Thyroid gland (tissue), 4 donors: ENCODE measurements at places on chromosomes 2 and 18. TPM values are rescaled to one million over a fixed set of nuclear protein-coding genes. Genes with fewer than 3 reads are reported as not detected.

The CIB4 gene
- total RNA-seq = not detected

The MAPRE2 gene
- total RNA-seq = 22.6 TPM

DNA sequence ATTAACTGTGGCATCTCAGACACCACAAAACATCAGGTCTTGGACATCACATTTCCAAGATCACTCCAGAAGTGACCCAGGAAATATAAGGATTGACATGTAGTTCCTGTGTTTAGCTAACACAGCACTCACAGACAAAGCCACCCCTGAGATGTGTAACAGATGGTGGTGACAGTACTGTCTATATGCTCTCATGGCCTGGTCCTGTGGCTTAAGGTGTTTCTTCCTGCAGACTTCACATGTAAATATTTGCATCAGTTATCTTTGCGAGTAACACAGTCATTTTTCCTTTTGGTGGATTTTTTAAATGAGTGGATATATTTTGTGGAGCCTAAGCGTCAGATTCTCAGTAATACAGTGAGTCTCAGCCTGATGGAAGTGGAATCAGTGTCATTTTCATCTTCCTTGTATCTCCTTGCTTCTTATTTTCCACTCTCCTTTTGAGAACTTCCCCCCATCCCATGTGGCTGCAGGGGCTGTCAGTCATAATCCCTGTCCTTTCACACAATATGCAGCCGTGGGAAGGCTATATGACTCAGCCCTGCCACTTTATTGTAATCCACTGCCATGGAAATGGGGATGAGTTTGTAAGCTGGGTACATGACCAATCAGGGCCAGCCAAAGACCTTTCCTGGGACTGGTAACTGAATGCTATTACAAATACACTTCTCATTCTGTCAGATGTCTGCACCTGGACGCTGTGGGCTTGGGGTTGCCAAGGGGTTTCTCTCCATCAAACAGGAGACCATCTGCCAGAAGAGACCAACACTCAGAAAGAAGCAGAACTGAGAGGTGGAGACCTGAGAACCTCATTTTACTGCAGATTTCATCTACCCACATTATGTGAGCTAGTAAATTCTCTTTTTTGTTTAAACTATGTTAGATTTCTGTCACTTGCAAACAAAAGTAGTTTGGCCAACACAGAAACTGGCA, 74.3 kb downstream of the ICOS start:
- no peak overlapping the region for H3K4me3 ChIP-seq
- no peaks in the 10 kb centered on the region for H3K27me3 ChIP-seq
- no peak for DNase-seq
- H3K4me1 ChIP-seq = no peaks in the 10 kb centered on the region
- no peak overlapping the region for H3K27ac ChIP-seq

- no peaks in the 10 kb centered on the region for H3K4me1 ChIP-seq
- H3K27me3 ChIP-seq = no peaks in the 10 kb centered on the region
- DNase-seq = no peak
- no peak overlapping the region for H3K27ac ChIP-seq
- H3K4me3 ChIP-seq = no peak overlapping the region
Observed at GRCh38 chr2:215843579-215843978, 169.8 kb downstream of the MREG start.

GRCh38 chr2:43414586-43415135, 181.2 kb downstream of the THADA start:
- H3K4me3 ChIP-seq = no peak overlapping the region
- peaks cover 84% of the 10 kb centered on the region for H3K4me1 ChIP-seq
- H3K27ac ChIP-seq = peak overlapping the region; percentile 94
- peak; percentile 32 for DNase-seq
- no peaks in the 10 kb centered on the region for H3K27me3 ChIP-seq

GRCh38 chr2:178895872-178896271, 88.6 kb upstream of the TTN start:
- H3K36me3 ChIP-seq = no peaks in the 10 kb centered on the region
- H3K27ac ChIP-seq = no peak overlapping the region
- DNase-seq = no peak

GRCh38 chr2:28346587-28346986, 46.1 kb upstream of the FOSL2 start:
- no peaks in the 10 kb centered on the region for H3K27me3 ChIP-seq
- H3K27ac ChIP-seq = no peak overlapping the region
- H3K36me3 ChIP-seq = no peaks in the 10 kb centered on the region
- H3K4me1 ChIP-seq = no peaks in the 10 kb centered on the region

DNA sequence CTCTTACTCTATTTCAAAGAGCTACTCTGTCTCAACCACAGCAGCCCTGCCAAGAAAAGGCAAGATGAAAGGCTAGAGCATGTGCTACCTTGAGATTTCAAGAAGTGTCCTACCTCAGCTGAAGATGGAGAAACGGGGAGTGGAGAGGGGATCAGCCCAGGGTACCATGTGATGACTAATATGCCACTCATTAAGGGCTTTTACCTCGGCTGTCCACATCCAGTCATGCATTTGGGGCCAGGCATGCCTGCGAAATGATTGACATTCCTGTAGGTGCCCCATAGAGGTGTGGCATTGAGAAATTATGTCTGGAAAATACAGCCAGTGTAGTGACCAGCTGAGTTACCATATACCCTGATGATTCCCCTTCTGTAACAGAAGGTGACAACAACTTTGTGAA, 96.1 kb downstream of the NRP2 start:
- no peak overlapping the region for H3K4me3 ChIP-seq
- H3K27me3 ChIP-seq = no peaks in the 10 kb centered on the region
- peaks cover 3% of the 10 kb centered on the region for H3K4me1 ChIP-seq
- H3K27ac ChIP-seq = no peak overlapping the region

- no peak for DNase-seq
- peaks cover 42% of the 10 kb centered on the region for H3K36me3 ChIP-seq
- no peak overlapping the region for H3K27ac ChIP-seq
Observed at GRCh38 chr2:86466306-86466705, 25.1 kb downstream of the KDM3A start.
